Bronchial epithelial cell (primary cell): ENCODE measurements at places on chromosomes 4 and X. TPM values are rescaled to one million over a fixed set of nuclear protein-coding genes. Genes with fewer than 3 reads are reported as not detected.

The HTR2C gene
- not detected in 2 replicates for total RNA-seq

The DGKK gene
- not detected in 2 replicates for total RNA-seq

The ARHGEF6 gene
- 0.26 and 0.77 TPM in 2 replicates for total RNA-seq

The HMGN5 gene
- 0.38 and 0.53 TPM in 2 replicates for total RNA-seq
